ENCODE measurements at places on chromosomes 11 and 22.

- DNase-seq, result no peak
Observed at GRCh38 chr11:17421781-17422180, 33.3 kb upstream of the KCNJ11 start.

- DNase-seq, result no peak
Observed at GRCh38 chr11:124898711-124899110, 1.0 kb upstream of the ROBO4 start.

GRCh38 chr11:101923554-101923953 is 7.2 kb upstream of the ANGPTL5 start:
- DNase-seq, result no peak

- DNase-seq, result no peak
Observed at GRCh38 chr11:122592641-122593040, 62.9 kb upstream of the UBASH3B start.

GRCh38 chr11:47711225-47711624 is 3.9 kb downstream of the AGBL2 start:
- DNase-seq, result no peak

GRCh38 chr22:46451741-46452140 is 85.7 kb downstream of the CELSR1 start:
- DNase-seq, result no peak
